ENCODE measurements at places on chromosomes 6 and 20. TPM values are rescaled to one million over a fixed set of nuclear protein-coding genes. Genes with fewer than 3 reads are reported as not detected.

Gene TFAP2D
- total RNA-seq = not detected

Gene CD93
- total RNA-seq = 8.6 TPM

Gene ARMH2
- total RNA-seq = not detected

Gene PRR18
- not detected for total RNA-seq

Gene PSORS1C1
- total RNA-seq = under 0.01 TPM

Gene APOM
- total RNA-seq = 1.8 TPM

Gene HEY2
- not detected for total RNA-seq

Gene CST2
- total RNA-seq = not detected

Gene BPIFA1
- total RNA-seq = not detected

Gene HRH3
- not detected for total RNA-seq

Data from epithelial cell of alveolus of lung (primary cell).